ENCODE measurements at places on chromosomes 3 and 15.
A peak's percentile ranks its signal among the peaks of the same experiment; 100 is the strongest.

- no peak for DNase-seq
Measured at GRCh38 chr3:54257125-54257720, 134.9 kb downstream of the CACNA2D3 start.

- no peak for DNase-seq
Measured at GRCh38 chr3:195929452-195929851, 21.1 kb upstream of the TNK2 start.

DNA sequence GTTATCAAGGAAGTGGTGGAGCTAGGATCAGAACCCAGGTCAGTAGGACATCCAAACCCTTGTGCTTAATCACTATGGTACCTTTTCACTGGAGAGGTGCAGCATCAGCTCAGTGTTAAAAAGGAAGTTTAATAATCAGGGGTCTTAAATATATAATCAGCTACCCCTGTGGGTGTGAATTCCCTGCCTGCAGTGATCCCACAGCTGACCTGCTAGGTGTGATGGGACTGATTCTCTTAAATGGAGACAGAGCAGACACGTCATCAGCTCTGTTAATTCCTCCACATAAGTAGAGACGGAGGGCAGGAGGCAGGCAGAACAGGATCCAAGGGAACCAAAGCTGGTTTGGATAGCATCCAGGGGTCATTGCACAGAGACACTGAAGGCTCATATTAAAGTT, 154.1 kb upstream of the CRBN start:
- no peak for DNase-seq

GRCh38 chr15:33201491-33202231, 7.1 kb upstream of the FMN1 start:
- peak; percentile 78 for DNase-seq

- DNase-seq, result no peak
Measured at GRCh38 chr3:131922356-131922755, 112.5 kb downstream of the CPNE4 start.

DNA sequence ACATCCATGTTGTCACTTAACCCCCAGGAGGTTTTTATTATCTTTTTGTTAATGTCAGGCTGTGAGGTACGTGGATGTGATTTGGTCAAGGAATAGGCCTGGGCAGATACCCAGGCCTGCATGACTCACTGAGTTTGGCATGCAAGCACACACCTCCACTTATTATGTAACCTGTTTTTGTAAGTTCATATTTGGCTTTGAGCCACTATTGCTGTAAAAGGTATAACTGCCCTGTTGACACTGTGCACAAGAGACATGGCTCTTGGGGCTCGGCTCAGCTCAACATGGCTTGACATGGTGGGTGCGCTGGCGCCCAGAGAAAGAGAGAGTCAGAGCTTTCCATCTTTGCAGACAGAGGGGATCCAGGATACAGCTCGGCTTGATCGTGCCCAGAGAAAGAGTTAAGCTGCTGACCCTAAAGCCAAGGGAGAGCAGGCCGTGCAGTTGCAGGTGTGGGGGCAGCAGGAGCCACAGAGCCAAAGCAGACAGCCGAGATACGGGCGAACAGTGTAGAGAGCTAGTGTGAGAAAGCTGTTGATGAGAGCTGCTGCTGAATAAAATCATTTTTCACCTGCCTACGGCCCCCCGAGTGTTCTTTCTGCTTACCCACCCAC, 67.9 kb upstream of the UNC13C start:
- no peak for DNase-seq

GRCh38 chr3:122977746-122978466, 49.7 kb downstream of the SEMA5B start:
- no peak for DNase-seq

- no peak for DNase-seq
Measured at GRCh38 chr3:64815195-64815631, 127.4 kb upstream of the ADAMTS9 start.

DNA sequence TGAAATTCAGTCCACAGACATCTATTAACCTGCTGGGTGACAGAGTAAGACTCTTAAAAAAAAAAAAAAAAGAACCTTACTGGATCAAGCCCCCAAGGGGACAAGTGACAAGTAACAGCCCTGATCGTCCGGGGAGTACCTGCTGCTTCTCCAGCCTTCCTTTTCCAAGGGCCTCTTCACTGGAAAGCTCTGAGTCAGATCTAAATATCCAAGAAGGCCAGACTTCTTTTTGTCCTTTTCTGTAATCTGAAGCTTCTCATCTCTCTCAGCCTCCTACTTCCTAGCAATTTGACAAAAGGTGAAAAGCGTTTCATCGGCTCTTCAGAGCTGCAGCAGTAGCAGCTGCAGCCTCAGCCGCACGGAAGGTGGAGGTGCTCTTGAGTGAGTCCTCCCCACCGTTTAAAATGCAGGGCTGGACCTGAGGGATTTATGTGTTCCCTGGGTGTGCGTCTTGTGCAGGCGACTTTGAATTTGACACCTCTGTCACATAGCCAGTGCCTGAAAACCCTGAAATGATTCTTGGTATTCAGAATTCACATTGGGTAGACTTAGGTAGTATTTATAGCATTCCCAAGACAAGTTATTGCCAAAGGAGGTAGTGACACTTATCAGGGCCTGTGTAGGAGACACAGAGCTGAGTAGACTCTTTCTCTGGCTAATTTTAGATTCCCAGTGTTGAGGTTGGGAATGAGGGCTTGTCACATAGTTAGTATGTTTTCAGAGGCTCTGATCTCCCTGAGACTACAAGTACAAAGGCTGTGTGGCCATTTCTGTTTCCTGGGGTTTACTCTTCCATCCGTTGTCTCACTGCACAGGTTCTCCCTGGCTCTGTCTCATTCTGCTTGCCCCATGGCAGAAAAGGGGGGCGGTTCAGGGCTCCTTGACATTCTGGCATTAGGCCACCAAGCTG, 291.2 kb upstream of the C2CD4B start:
- DNase-seq, result no peak

DNA sequence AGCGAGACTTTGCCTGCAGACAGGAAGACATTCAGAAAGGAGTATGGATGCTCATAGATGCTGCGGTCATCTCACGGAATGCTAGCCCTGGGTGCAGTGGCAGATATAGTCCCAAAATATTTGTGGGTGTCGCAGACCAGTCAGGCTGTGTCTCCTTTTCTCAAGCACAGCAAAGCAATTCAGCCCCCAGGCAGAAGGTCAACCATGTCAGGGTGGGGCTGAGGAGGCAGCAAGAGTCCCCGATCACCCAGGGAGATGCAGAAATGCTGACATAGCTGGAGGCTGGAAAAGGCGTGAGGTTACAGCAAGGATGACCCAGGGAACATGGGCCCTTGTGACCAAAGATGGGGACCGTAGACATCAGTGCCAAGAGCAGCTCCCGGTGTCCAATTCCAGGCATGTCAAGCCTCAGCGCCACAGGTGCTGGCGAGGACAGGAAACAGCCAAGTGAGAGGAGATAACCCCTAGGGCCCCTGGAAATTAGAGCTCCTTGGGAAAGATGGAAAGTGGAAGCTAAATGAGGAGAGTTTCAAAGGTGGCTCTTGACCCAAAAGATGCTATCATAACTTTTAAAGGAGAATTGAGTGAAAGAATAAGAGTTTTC, 81.2 kb upstream of the ABHD17C start:
- no peak for DNase-seq

GRCh38 chr3:143295201-143296080, 175.9 kb downstream of the CHST2 start:
- DNase-seq, result no peak

DNA sequence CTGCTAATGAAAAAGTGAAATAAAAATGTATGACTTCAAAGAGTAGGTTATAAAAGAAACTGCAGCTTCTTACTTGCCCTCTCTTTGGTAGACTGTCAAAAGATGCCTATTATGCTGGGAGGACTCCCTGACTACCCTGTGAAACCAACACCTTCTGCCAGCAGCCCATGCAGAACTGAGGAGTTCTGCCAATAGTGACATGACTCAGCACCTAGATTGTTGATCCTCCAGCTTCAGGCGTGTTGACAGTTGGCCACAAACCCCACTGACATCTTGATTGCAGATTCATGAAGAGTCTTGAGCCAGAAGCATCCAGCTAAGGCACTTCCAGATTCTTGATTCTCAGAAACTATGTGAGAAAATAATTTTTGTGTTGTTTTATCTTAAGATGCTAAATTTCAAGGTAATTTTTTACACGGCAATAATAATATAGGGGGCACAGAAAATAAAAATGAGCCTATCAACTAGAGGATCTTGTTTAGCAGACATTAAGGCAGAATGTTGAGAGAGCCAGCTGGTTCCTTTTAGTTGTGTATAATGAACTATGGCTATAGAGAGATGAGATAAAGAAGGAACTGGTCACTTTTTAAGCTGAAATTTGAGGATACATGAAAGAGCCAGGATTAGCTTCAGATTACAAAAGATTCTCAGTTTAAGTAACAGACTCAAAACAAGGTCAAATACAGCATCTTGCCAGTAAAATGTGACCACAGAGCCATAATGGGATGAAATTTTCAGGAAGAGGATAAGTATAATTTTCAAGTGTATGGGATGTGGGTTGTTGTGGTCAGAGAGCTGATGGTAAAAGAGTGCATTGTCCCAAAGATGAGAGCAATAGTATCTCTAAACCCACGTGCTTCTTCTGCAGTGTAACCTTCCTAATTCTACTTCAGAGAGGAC, 588.7 kb upstream of the CBLB start:
- no peak for DNase-seq

GRCh38 chr15:35311615-35312014, 226.5 kb upstream of the NANOGP8 start:
- DNase-seq, result no peak

DNA sequence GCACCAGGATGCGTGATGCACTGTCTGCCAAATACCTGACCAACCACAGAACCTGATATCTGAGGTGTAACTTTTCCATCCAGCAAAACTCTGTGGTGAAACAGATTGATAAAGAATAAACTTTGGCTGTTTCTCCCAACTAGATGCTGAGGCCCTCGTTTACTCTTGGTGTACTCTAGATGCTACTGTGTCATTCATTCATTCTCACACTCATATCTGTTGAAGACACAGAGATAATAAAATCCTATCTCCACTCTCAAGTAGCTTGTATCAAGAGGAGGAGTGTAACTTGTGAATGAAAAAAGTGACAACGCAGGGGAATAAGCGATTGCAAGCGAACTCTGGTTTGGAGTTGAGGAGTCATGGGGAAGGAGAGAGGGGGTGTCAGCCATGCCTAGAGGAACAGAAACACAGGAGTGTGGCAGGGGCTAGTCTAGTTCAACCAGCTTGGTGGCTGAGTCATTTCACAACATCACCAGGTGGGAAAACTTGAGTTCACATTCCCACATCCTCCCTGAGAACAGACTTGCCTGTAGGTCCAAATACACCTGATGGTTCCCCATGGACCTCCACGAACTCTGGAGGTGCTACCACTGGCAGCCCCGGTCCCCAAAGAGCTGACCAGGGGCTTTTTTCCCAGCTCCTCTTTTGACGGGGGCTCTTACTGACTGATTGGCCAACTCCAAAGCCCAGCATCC, 73.3 kb upstream of the SNRK start:
- no peak for DNase-seq

DNA sequence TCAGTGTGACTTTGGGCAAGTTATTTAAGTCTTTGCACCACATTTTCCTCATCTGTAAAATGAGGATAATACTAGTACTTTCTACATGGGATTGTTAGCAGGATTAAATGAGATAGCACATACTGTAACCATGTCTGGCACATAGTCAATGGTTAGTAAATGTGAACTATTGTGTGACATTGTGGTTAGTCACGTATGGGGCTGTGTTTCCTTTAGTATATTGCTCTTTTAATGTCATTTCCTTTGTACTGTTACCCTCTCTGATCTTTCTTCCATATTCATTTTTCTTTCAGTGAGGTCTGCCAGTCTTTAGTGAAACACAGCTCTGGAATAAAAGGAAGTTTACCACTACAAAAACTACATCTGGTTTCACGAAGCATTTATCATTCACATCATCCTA, 21.4 kb downstream of the OPA1 start:
- no peak for DNase-seq

GRCh38 chr15:101059381-101060341, 140.5 kb downstream of the LRRK1 start:
- no peak for DNase-seq

DNA sequence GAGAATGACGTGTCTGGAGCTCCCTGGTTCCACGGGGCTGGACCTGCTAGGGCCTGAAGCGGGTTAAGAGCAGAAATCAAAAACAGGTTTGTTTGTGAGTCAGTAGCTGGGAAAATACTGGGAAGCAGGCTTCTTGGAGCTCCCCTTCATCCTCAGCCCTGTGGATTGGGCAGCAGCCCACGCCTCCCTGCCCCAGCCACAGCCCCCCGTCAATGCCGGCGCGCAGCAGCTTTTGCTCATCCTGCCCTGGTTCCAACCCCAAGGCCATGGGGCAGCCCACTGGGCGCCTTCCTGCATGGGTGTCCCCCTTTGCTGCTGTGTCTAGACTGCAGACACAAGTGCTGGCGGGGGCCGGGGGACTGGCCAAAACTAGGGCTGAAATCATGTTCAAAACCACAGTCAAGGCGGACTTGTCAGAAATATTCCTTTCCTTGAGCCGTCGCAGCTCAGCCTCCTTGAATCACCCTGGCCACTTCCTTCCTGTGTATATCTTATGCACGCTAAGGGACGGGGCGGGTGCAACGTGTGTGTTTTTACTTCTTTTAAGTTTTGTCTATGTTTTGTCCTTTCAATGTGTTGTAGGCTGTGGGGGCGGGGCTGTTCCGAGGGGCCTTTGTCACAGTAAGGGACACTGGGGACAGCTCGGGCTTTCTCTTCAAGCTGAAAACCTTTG, 108.1 kb downstream of the KLF13 start:
- peak; percentile 95 for DNase-seq

Measured in CD14-positive monocyte (primary cell).